ENCODE measurements at places on chromosomes 12 and 14.

DNA sequence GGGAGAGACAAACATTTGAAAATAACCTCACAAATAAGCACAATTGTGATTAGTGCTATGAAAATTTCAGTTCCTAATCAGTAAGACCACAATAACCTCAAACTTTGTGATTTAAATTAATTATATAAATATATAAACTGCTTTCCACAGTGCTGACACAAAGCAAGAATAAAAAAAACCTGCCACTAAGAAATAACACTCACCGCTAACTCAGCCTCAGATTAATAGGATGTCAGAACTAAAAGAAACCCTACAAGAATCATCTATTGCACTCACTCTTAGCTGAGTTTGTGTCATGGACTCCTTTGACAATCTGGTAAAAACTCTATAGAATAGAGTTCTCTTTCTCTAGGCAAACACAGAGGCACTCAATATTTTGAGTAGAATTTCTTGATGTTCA is 68.4 kb downstream of the SLC41A2 start:
- DNase-seq = no peak

GRCh38 chr12:103013741-103014300 is 56.3 kb downstream of the ASCL1 start:
- no peak for DNase-seq

DNA sequence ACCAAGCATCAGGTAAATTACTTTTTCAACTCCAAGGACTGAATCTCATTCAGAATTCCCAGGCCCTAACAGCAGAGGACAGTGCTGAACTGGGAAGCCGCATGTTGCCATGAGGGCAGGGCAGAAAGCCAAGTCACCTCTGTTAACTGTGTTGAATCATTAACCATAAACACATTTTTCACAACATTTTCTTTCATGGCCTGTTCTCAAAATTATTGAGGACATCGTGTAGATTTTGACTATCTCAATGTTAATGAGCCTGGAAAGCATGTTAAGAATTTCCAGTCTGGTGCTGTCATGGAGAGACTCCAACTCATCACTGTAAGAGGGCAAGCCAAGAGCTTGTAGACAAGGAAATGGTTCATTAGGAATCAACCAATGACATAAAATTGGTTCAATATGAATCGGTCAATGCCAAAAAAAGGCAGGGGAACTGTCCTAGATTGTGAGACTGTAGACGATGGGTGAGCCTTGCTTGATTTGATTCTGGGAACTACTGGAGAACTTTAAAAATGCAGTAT is 33.7 kb downstream of the CPM start:
- DNase-seq = no peak

- DNase-seq = no peak
Observed at GRCh38 chr14:58607131-58607951, 30.4 kb upstream of the DACT1 start.

DNA sequence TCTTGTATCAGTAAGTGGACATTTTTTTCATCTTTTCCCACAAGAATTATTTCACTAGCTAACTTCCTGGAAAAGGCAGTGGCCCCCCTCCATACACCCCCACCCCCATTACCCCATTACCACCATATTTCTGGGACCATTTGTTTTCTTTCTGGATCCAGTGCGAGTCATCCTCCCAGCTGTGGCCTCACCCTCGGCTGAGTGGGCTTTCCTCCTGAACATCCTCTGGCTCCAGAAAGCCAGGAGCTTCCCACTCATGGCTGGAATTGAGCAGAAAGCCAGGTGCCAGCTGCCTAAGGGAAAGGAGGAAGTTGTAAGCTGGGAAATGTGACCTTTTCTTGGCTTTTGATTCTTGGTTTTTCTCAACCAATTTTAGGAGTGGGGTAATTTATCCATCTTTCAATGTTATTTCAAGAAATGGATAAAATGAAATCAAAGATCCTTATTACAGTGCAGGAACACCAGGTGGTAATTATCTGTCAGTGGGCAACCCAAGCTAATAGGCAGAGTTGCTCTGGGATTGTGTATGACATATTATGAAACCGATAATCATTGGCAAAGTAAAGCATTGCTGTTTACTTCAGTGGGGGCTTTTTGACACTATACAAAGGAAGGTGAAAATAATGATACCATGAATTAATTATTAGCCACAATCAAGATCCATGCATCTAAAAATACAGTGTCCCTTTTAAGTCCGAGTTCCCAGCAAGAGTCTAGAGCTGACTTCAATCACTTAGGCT is 124.6 kb downstream of the KICS2 start:
- no peak for DNase-seq

DNA sequence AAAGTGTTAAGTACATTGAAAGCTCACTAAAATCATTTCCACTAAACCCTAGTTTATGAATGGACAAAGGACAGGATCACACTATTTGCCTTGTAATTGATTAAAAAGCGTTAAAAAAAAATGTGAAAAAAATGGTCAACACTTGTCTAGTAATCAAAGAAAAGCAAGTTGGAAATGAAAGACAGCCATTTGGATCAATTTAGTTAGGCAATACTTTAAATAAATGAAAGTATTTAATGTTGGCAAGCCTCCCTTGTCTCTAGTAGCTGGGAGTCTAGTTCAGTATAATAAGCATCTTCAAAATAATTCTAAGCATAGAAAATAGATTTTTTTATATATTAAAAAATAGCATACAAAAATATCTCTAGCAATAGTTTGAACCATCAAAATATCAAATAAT is 14.2 kb upstream of the CNIH1 start:
- DNase-seq = no peak

GRCh38 chr12:131222329-131223139 is 268.8 kb downstream of the ADGRD1 start:
- no peak for DNase-seq

GRCh38 chr12:83197483-83197914 is 510.8 kb downstream of the TMTC2 start:
- no peak for DNase-seq

GRCh38 chr14:79253576-79253975 is 957.7 kb downstream of the DIO2 start:
- DNase-seq = no peak

DNA sequence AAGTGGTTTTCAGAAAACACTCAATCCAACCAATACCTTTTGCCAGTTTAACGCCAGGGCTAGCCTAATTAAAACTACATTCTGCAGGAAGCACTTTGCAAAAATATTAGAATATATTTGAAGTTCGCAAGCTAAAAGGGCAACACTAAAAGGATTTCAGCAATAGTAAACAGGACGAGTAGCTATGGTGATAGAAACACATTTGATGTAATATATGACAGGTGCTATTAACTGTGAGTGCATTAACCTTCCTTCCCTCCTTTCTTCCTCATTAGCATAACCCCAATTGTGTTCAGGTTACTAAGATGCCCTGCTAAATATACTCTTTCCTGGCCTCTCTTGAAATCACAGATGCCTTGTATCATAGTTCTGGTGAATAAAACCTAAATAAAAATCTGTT is 85.6 kb upstream of the TMCC3 start:
- no peak for DNase-seq

DNA sequence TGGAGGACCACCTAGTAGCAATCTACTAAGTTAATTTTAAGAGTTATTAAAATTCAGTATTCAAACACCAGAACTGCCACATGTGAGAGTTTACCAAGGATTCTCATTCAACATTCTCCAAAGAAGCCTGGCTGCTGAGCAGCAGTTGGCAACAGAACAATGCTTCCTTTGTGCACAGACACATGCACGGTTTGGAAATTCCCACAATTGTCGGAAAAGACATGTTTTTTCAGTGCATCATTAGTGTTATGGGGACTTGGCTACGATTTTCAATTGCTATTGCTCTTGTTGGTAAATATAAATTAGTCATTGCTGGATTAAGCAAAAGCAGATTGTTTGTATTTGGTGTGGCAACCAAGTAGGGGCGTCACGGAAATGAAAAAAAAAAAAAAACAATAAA is 22.2 kb downstream of the ST8SIA1 start:
- DNase-seq = no peak

DNA sequence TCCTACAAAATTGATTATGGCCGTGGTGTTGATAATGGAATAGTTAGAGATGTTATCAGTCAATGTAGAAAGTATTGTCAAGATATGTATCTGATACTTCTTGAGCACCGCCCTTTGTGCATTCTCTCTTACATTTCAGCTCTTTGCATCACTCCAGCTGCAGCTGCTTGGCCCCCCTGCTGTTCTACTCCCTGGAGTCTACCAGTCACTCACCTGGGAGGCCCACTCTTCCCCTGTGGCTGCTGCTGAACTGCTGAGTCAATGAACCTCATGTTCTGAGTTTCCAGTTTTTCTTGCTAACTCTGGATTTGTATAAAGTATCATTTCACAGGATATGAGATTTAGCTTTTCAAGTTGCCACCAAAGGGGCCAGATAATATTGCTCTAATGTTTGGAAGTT is 312.8 kb upstream of the SLC16A7 start:
- DNase-seq = no peak

DNA sequence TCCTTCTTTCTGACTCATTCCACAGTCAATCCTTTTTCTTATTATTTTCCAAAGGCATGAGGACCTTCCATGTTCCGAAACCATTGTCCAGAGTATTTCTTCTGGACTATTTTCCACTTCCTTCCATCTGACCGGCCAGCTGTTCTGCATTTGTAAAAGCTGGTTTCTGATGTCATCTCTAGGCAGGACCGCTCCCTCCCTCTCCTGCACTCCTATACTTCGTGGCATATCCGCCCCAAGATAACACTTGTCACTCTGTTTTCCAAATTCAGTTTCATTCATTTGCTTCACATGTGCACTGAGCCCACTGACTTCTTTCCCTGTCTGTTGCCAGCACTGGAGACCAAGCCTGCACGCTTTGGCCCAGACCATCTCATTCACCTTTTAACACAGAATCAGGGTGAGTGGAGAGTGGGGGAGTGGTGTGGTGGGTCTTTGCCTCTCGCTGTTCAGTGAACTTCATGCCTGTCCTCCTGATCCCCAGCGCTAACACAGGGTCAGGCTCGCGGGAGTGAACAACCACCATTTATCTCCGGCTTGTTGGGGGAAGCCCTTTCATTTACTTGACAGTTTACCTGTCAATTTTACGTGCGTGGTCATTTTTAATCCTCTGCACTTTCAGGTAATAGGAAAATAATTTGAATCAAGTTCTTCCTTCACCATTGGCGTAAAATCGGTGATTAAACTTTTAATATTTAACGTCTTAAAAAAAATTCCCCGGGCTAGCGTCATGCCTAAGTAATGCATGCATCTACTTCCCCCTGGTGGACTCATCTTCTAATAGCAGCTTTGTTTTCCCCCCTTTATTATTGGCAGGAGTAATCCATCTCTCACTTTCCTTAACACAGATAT is 52.5 kb downstream of the C12orf75 start:
- no peak for DNase-seq
